ENCODE measurements at places on chromosomes 7 and 10. TPM values are rescaled to one million over a fixed set of nuclear protein-coding genes. Genes with fewer than 3 reads are reported as not detected.

- no peaks in the 10 kb centered on the region for H3K4me1 ChIP-seq
- H3K4me3 ChIP-seq = peak overlapping the region; percentile 45
- H3K27me3 ChIP-seq = no peaks in the 10 kb centered on the region
- H3K36me3 ChIP-seq = no peaks in the 10 kb centered on the region
- DNase-seq = no peak
Observed at GRCh38 chr7:16754856-16755317, 1.3 kb downstream of the TSPAN13 start.

DNA sequence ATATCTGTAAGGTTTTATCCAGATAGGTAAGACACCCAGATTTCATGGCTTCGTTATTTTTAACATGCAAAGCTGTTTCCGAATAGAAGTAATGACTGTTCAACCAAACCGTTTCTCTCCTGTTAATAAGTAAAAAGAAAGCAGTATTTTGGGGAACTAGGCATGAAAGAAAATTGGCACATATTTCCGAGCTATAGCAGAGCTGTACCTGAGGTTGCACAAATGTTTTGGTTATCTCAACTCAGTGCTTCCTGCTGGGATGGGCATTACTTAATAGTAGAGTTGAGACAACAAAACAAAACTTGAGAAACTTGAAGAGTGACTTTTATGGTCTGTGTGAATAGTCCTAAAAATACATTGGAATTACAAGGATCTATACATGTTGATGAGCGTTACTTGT lies 564.3 kb upstream of the SORCS1 start:
- H3K27me3 ChIP-seq = no peaks in the 10 kb centered on the region
- H3K4me3 ChIP-seq = no peak overlapping the region
- H3K36me3 ChIP-seq = no peaks in the 10 kb centered on the region
- no peaks in the 10 kb centered on the region for H3K4me1 ChIP-seq
- no peak overlapping the region for H3K27ac ChIP-seq

- H3K4me3 ChIP-seq = no peak overlapping the region
- H3K36me3 ChIP-seq = no peaks in the 10 kb centered on the region
- no peak for DNase-seq
Observed at GRCh38 chr7:32802305-32802910, 89.2 kb downstream of the KBTBD2 start.

- H3K27ac ChIP-seq = peak within 1 kb of the TSS; percentile 73
- H3K27me3 ChIP-seq = no peaks in the 10 kb centered on the region
- DNase-seq = no peak
- H3K4me1 ChIP-seq = no peaks in the 10 kb centered on the region
- H3K36me3 ChIP-seq = no peaks in the 10 kb centered on the region
Observed at GRCh38 chr7:150514748-150515222, at the start of gene GIMAP7. GIMAP7 (plus strand) TSS chr7:150514872; CDS start chr7:150519975, 5,103 bp downstream.

GRCh38 chr7:79702116-79702515 lies 248.6 kb upstream of the MAGI2 start:
- no peaks in the 10 kb centered on the region for H3K27me3 ChIP-seq
- no peak overlapping the region for H3K27ac ChIP-seq
- no peaks in the 10 kb centered on the region for H3K4me1 ChIP-seq
- H3K36me3 ChIP-seq = no peaks in the 10 kb centered on the region

- peak overlapping the region; percentile 98 for H3K27ac ChIP-seq
- H3K4me1 ChIP-seq = peaks cover 8% of the 10 kb centered on the region
- no peak for DNase-seq
- H3K27me3 ChIP-seq = no peaks in the 10 kb centered on the region
- H3K36me3 ChIP-seq = peaks cover 9% of the 10 kb centered on the region
Observed at GRCh38 chr7:150369748-150370501, 1.3 kb downstream of the REPIN1 start.

DNA sequence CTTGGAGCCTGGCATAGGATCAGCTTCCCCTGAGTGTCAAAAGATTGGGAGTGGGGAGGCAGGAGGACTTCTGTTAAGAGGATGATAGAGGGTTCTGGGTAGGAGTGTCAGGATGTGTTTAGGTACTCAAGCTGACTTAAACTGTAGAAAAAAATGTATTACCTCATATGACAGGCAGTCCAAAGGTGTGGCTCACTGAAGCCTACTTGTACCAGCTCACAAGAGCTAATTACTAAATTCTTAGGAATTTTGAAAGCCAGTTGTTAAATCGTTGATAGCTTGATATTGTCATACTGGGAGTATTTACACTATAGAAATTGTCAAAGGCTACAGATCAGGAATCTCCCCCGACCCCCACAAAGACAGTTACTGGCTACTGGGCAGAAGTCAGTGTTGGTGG lies 32.1 kb downstream of the FAS start:
- no peak overlapping the region for H3K4me3 ChIP-seq
- no peaks in the 10 kb centered on the region for H3K36me3 ChIP-seq
- no peak overlapping the region for H3K27ac ChIP-seq
- H3K27me3 ChIP-seq = no peaks in the 10 kb centered on the region
- no peaks in the 10 kb centered on the region for H3K4me1 ChIP-seq
- DNase-seq = no peak

DNA sequence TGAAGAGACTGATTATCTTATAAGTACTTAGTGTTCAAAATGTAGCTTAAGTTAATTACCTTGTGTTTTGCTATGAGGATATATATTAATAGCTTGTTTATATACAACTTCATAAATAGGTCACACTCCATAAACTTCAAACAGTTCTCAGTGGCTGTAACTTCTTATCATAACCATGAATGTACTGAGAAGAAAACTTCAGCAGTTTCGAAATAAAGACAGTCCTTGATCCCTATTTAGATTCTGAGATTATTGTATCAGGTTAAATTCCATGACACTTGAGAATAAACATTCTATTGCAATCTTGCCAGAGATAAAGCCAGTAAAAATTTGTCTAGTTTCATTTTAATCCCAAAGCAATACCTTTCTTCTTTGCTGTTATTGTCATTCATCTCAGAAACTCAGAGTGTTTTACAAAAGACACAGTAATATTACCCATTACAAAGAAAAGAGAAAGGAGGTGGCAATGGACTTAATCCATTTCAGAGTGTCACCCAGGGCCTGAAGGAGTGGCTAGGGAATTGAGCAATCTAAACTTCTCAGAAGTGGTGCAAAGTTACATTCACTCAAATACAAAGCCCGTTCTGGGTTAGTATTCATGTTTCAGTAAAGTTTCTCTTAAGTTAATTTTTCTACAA lies 403.6 kb downstream of the SEMA3D start:
- no peaks in the 10 kb centered on the region for H3K36me3 ChIP-seq
- no peak overlapping the region for H3K4me3 ChIP-seq
- no peak overlapping the region for H3K27ac ChIP-seq
- no peaks in the 10 kb centered on the region for H3K27me3 ChIP-seq
- no peaks in the 10 kb centered on the region for H3K4me1 ChIP-seq

DNA sequence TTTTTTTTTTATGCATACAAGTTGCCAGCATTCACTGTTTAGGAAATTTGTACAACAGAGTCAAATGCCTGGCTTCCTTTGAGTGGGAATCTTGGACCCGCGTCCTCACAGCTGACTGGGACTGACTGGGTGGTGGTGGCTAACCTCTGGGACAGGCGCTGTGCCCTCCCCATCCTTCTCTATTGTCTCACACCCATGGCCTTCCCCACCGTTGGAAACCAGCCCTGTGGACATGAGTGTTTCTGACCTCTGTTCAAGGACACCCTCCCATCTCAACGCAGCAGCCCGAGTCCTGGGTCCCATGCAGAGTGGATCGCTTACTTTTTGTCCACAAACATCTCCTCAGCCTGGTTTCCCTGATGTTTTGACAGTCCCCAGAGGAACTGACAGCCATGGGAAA lies 125.1 kb upstream of the PPIF start:
- peaks cover 5% of the 10 kb centered on the region for H3K4me1 ChIP-seq
- H3K4me3 ChIP-seq = no peak overlapping the region
- H3K36me3 ChIP-seq = no peaks in the 10 kb centered on the region
- DNase-seq = no peak

DNA sequence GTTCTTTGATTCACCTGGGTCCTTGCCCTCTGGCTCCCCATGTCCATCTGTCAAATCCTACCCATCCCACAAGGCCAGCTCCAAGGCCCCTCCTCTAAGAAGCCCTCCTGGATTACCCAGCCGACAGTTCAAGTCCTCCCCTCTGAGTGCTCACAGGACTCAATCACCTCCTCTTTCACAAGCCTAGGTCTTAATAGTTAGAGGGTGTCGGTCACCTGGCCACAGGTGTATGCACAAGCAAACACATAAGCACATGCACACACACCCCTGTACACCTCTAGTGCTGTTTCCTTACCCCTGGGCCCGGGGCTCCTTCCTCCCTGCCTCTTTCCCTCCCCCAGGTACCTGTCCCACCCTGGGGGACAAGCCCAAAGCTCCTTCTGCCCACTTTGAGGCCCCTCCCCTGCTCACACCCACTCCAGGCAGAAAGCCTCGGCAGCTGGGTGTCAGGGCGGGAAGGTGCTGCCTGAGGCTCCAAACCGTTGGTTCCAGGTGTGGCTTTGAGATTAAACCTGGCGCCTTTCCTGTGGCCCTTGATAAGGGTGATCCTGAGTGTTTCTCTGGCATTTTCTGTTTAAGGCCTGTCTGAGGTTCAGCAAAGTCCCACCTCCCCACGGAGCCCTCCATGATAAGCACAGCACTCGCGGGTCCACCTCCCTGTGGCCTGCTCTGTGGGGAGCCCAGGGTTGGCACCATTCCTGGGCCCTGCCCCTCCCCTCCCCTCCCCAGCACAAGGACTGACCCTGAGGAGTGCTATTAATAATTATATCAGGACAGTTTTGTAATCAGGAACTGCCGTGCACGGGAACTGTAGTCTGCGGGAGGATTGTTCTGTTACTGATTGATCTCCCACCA lies 14.6 kb upstream of the AQP1 start:
- DNase-seq = no peak
- no peaks in the 10 kb centered on the region for H3K27me3 ChIP-seq
- peak overlapping the region; percentile 8 for H3K27ac ChIP-seq
- no peaks in the 10 kb centered on the region for H3K4me1 ChIP-seq

SUN3 gene
- total RNA-seq = not detected

HOXA4 gene
- 0.80 TPM for total RNA-seq

PIP gene
- 1,201 TPM for total RNA-seq

HIPK2 gene
- 31.8 TPM for total RNA-seq

AQP1 gene
- 213 TPM for total RNA-seq

All from breast epithelium (tissue), 4 donors.